ENCODE measurements at places on chromosomes 7 and 10.

- DNase-seq = peak; percentile 70
Observed at GRCh38 chr7:1403638-1404459, 55.4 kb downstream of the MICALL2 start.

DNA sequence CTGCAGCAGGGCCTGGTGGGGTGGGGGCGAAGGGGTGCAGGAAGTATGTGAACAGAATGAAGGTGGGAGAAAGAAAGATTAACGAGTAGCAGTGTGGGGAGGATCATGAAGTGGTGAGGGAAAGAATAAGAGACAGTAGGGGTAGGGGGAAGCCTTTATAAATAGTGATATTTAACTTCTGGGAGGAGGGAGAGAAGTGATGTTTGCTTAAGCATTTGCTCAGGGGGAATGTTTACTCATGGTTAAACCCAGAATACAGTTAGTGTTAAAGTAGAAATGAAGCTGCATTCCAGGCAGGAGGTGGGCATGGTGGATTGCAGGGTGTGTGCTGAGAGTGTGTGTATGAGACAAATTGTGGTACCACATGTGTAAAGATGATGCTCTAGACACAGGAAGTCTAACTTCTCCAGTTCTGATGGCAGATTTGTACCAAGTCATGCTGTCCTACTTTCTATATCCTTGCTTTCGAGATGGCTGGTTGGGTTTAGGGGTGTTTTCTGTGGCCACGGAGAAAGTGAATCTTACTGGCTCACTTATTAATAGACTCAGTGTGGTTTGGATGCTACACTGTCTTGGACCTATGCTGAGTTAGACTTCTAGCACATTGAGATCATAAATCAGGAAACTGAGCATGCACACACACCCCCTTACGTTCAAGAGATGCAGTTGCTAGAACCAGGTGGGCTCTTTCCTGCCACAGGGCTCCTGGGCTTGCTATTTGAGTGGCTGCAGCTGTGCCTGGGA lies 10.6 kb upstream of the DNMBP start:
- DNase-seq = no peak

DNA sequence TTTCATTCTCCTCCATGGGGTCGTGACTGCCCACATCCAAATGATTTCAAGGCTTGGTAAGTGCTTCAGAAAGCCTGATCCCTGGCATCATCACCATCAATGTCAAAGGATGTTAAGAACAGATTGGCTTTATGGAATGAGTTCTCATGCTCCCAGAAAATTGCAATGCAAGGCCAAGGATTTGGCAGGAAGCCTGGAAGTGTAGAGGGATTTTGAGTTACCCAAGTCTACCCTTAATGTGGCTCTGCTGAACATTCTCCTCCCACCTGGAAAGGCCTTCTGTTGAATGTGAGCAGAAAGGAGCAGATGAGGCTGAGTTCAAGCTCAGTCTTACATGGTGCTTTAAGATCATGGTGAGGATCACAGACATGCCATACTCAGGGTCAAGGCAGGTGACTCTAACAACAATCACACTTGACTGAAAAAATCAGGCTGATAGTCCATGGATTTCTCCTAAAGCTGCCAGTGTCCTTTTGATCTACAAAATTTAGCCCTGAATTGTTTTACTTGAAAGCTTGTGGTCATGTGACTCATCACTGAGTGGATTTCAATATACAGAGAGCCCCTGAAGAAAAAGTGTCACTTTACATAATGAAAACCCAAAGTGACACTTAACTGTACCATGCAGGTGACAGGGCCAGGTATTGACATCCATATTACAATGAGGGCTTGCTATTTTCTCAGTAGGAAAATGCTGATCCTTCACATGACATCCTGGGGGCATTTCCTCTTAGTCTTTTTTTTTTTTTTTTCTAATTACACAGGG lies 111.1 kb upstream of the PDLIM1 start:
- no peak for DNase-seq

DNA sequence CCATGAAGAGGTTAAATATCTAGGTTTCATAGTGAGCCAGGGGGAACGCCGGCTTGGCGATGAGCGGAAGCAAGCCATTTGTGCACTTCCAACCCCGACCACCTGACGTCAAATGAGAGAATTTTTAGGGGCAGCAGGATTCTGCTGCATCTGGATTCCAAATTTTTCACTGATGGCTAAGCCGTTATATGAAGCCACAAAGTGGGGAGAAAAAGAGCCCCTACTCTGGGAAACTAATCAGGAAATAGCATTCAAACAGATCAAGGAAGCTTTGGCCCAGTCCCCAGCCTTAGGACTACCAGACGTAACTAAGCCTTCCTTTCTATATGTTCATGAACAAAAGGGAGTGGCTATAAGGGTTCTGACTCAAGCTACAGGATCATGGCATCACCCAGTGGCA lies 12.9 kb upstream of the ADCK2 start:
- DNase-seq = peak; percentile 59

DNA sequence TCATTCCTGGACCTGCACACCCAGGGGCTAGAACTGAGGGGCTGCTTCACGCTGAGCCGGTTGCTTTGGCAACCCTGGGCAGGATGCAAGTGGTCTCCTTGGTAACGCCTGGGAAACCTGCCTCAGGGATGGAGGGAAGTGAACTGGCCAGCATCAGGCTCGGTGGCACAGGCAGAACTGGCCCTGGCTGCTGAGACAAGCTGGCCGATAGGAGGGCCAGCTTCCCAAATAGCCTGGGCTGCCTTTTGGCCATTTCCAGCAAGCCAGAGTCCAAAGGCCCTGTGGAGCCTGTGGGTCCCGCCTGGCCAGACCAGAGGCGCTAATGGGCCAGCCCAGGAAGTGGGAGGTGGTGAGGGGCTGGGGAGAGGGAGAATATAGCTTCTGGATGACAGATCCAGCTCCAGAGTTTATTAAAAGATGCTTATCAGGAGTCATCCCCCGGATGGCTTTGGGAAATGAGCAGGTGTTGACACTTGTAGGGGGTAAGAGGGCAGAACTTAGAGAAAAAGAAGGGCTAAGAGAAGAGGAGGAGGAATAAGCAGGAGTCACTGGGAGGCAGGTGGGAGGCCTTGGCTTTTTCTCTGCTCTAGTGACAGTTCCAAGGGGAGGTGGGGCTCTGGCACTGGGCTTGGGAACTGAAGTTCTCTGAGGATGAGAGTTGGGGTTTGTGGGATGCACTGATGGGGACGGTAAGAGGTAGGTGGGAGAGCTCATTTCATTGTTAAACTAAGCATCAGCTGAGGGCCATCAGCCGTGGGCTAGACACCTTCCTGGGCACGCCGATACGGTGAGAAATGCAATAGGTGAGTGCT lies 9.6 kb downstream of the NEURL1 start:
- no peak for DNase-seq

DNA sequence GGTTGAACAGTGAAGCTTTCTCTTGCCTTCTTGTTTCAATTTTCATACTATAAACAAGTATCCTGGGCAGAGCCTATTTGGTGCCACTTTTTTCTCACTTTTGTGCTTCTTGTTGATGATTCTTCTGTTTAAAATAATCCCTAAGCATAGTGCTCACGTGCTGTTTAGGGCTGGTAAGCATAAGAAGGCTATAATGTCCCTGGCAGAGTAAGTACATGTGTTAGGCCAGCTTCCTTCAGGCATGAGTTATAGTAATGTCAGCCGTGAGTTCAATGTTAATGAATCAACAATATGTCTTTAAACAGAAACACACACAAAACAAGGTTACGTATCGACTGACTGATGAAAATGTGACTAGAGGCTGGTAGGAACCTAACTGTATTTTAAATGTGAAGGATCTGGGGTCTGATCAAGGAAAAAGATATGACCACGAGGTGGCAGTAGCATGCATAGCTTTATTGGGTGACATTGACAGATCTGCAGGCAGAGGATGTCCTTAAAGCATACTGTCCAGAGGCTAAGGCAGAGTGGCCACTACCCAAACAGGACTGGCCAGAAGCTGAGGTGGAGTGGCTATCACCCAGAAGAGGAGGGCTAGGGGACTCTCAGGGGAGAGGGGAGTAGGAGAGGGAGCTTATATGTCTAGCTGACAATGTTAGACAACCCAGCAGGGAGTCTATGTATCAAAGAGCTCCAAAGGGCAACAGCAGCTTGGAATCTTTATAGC lies 113.7 kb downstream of the BRAF start:
- peak; percentile 72 for DNase-seq

GRCh38 chr7:137276189-137276588 lies 67.3 kb downstream of the PTN start:
- no peak for DNase-seq

- DNase-seq = peak; percentile 19
Observed at GRCh38 chr10:3978761-3979160, 193.8 kb upstream of the KLF6 start.

DNA sequence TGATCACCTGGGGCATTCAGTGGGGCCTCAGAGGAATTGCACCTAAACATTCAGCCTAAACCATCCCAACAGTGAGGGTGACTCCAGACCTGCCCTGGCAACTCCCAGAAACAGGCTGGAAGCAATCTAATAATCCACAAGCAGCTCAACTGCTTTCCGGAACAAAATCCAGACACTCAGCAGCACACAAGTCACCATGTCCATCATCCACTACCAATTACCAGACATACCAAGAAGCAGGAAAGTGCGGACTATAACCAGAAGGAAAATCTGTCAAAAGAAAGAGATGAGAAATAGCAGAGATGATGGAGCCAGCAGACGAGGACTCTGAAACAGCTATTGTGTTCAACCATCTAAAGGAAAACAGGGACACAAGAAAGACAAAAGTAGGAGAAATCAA lies 342.6 kb upstream of the ZMIZ1 start:
- DNase-seq = no peak

- no peak for DNase-seq
Observed at GRCh38 chr7:101671371-101672356, 42.6 kb upstream of the MYL10 start.

GRCh38 chr7:5584821-5585220 lies 161.2 kb upstream of the TNRC18 start:
- no peak for DNase-seq

GRCh38 chr7:100021297-100021696 lies 5.9 kb downstream of the ZKSCAN1 start:
- peak; percentile 45 for DNase-seq

GRCh38 chr7:116802746-116803152 lies 59.6 kb upstream of the CAPZA2 start:
- DNase-seq = peak; percentile 93

DNA sequence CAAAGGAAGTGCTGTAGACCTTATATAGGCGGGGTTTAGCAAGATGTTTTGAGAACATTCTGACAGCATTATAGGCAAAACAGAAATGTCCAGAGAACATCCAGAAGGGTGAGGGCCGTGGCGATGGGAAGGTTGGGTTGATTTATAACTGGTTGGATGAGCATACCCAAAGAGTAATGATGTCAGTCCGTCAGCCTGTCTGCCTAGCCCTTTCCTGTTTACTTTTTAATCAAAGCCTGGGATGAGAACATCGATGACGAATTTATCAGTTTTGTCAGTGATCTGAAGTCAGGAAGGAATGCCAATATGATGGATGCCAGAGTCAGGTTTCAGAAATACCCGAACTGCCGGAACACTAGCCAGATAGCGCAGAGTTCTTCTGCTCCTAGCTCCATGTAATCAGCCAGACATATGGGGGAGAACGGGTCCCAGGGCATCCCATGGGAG lies 33.8 kb upstream of the TRIM8 start:
- DNase-seq = peak; percentile 33

DNA sequence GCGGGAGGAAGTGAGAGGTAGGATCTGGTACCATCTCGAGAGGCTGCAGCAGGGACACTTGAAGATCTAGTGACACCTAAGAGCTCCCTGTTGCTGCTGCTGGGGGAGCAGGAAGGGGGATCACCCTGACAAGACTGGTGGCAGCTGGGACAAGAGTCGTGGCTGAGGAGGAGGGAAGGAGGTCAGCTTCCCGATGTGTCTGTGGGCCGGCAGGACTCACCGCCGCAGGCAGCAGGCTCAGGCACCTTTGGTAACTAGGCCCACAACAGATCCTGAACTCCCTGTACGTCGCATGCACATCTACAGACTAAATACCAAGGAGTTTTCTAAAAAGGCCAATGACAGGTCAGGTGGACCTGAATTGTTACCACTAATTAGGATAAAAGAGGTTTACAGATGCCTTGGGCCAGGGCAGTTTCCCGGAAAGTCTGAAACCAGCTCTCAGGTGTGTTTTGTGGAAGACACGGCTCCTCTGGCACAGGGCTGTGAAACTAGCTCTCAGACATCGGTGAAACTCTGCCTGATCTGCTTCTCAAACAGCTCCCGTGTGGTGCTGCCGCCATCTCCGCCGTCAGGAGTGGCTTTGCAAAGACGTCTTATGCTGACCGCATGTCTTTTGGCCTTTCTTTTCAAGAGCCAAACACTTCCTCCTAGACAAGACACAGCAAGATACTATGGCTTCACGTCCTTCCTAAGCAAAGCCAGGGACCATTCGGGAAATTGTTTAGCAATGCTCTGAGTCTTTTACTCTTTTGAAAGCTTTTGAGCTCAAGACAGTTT lies 609.7 kb downstream of the PTPRN2 start:
- DNase-seq = no peak

GRCh38 chr7:69847921-69848612 lies 249.8 kb downstream of the AUTS2 start:
- DNase-seq = no peak

GRCh38 chr7:30659312-30659711 lies 22.9 kb downstream of the CRHR2 start:
- peak; percentile 18 for DNase-seq

GRCh38 chr7:28554802-28555471 lies 142.6 kb downstream of the CREB5 start:
- no peak for DNase-seq

- DNase-seq = no peak
Observed at GRCh38 chr10:28365840-28366239, 63.0 kb upstream of the MPP7 start.

DNA sequence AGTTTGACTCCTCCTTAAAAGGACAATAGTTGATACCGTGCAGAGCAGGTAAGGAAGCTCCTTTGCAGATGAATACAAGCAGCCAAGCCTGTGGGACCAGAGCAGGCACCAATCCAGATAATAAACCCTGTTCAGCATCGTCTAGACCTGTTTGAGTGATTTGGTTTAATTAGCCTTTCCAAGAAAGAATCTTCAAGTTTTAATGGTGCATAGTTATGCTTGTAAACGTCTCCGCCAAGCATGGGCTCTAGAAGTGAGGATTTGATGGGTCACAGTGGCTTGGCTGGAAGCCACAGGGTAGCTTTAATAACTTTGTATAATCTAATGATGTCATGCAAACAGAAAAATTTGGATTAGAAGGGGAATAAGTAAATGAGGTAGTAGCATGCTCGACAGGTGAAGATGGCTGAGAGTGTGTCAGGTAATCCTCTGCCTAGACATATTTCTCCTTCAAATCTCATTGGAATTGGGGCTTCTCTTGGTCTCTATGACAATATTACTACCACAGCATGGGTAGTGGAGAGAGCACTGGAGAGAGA lies 188.4 kb downstream of the DYNC1I1 start:
- DNase-seq = no peak

GRCh38 chr10:86366033-86366901 lies at the start of gene GRID1:
Gene GRID1 (minus strand): TSS chr10:86366795.
- DNase-seq = peak; percentile 35

DNA sequence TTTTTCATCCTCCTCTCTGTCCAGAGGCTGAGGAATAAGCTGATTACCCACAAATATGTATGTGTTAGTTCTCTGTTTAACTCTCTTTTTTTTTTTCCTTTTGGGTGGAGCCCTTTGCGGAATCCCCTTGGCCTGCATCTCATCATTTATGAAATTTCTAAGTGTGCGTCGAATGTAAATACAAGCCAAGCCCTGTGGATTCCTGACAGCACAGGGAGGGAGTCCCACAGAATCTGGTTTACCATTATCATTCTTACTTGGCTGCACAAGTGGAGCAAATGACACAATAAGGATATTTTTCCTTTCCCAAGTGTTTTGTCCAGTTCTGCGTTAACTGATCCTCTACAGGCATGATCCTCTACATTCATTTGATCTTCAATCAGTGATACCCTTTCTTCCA lies 11.4 kb downstream of the STK31 start:
- DNase-seq = no peak
